GM03348 (cell line): ENCODE measurements at places on chromosomes 2 and 18.

- DNase-seq: no peak
Observed at GRCh38 chr2:122863532-122863931, 1108.1 kb downstream of the TSN start.

GRCh38 chr2:31227711-31228125, 6.2 kb upstream of the EHD3 start:
- no peak for DNase-seq

DNA sequence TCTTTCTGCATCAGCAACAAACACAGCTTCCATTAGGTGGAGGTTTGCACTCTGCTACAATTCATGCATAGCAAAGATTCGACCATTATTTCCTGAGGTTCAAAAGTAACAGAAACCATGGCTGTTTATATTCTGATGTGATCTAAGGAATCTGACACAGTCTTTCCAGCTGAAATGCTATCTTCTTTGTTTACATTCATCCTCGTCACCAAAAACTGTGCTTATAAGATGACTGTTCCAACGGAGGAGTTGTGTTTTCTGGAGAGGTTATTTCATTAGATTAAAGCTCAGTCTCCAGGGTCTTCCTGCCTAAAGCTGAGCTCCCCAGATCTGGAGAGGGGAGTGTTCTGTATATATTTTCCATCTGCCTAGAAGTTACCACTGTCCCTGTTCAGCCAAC, 45.1 kb upstream of the LYPD6B start:
- DNase-seq: no peak

DNA sequence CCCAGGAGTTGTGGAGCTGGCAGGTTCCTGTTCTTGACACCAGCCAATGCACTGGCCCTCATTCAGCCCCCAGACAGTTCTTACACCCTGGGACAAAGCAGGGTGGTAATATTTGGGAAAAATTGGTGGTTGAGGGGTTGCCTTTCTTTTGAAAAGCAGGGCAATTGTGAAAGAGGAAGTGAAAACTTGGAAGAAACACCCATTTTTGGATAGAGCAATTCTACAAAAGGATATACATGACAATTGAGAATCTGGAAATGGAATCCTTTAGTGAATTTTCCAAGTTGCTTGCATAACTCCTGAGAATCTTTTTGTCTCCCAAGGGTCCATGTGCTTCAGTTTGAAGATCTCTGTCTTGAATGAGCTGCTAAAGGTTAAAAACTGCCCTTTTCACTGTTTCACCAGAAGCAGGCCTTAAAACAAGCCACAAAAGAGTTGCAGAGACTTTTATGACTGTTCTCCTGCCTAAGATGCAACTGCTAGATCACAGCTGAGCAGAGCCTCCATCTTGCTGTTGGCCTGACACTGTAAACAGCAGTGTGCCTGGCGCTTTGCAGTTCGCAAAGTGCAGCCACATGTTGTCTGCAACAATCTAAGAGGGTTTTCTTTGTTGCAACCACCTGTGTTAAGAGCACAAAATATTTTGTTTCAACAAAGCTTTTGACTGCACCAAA, 11.8 kb downstream of the COL4A4 start:
- no peak for DNase-seq

DNA sequence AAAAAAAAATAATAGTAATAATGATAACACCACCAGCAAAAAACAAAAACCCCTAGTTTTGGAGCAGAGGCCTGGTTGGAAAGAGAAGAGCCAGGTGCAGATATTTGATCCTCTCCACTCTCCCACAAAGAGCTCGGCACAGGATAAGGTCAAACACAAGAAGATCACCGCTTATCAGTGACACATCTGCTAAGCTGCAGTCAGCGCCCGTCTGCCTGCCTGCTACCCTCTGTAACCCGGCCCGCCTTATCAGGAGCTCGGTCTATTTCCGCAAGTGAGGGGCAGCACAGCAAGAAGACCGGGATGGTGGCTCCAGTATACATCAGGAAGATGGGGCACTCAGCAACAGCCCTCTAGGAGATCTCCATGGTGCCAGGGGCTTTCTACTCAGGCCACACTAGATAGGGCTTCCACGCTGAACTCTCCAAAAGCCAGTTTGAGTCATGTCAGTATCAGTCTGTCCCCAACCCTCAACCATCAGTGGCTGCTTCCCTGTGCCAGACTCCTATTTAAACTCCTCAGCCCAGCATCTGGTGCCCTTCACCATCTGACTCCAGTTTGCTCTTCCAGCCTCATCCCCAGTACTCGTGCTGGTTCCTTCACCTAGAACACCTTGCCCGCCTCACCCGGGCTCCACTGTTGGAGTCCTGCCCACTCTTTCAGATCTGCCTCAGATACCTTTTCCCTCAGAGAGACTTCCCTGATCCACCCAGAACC, 67.3 kb upstream of the PPP1CB start:
- no peak for DNase-seq

- no peak for DNase-seq
Observed at GRCh38 chr2:151904807-151905206, 76.6 kb upstream of the ARL5A start.

DNA sequence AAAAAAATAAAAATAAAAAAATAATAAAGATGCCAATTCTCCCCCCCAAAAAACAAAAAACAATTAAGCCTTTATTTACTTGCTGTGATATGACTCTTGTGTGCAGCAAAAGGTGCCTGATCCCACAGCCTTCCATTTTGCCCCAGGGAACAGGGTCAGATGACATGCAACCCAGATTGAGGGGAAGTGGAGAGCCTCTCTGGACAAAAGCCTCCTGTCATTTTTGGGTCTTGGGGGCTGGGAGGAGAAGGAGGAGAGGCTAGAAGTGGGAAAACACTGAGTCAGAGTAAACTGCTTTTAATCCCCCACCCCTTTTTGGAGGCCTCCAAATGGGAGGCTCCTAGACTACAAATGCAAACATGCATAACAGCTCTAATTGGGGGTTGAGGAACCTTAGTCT, 46.6 kb upstream of the SCG2 start:
- DNase-seq: no peak

DNA sequence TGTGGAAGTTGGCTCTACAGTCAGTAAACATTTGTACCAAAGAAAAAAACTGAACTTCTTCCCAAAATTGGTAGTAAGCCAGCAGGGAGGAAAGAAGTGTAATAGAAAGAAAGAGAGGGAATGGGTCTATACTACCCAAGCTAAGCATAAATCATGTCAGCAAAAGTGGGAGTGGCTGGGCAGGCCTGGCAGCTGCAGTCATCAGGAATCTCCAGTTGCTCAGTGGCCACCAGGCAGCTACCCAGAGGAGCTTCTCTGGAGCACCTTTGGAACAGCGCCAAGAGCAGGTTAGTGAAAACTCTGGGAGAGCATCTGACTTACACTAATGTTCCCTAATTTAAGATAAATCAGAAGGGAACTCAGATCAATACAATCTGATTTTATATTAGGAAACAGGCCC, 14.3 kb downstream of the FRZB start:
- DNase-seq: no peak

- DNase-seq: peak; percentile 91
Observed at GRCh38 chr2:9675415-9676351, 44.9 kb upstream of the YWHAQ start.

DNA sequence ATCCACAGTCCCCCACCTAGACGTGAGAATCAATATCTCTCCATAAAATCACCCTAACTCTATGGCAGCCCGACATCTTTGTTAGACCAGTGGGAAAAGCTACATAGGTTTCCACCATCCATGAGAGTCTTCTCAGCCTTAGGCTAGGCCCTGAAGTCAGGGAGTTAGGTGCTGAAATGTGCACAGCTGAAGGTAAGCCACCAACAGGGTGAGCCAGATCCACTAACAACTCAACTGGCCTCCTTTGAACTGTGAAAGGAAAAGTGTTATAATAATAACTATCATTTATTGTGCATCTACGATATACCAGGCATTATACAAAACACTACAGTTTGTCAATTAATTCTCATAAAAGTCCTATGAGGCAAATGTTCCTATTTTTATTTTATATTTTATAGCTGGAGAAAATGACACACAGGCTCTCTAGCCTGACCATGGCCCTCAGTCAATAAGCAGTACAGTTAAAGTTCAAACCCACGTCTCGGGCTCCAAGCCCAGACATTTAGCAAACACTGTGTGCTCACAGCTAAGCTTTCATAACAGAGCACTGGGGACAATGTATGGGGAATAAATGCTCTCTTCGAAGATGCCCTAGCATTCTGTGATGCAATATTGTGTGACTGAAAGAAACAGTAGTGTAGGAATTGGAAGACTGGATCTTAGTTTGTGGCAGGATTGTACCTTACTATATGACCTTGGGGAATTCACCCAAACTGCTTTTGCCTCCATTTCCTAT, 11.2 kb upstream of the CYP27C1 start:
- peak; percentile 39 for DNase-seq

DNA sequence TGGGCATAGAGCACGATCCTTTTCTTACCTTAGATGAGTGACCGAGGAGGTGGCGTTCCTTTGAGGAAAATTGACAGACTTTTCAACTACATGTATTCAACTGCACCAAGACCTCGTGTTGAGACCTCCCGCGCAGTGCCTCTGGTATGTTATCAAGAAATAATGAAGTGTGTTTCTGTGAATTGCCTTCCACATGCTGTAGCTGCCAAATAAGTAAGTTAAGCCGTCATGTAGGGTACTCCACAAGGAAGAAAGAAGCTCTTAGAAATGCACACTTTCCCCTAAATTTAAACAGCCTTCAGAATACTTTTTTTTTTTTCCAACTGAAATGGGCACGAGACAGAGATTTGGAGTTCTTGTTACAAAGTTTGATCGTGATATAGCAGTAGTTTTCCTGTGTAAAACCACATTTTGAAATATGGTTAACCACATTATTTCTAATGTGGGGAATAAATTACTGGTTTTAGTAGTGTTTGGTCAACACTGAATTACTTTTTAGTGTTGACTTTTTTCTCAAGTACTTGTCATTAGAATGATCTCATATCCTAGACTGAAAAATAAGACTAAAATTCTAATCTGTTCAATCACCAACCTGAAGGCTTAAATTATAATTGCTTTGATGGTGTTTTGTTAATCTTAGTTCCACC, 30.5 kb downstream of the PDK1 start:
- DNase-seq: no peak

GRCh38 chr18:32607816-32608215, 137.1 kb upstream of the GAREM1 start:
- DNase-seq: no peak

DNA sequence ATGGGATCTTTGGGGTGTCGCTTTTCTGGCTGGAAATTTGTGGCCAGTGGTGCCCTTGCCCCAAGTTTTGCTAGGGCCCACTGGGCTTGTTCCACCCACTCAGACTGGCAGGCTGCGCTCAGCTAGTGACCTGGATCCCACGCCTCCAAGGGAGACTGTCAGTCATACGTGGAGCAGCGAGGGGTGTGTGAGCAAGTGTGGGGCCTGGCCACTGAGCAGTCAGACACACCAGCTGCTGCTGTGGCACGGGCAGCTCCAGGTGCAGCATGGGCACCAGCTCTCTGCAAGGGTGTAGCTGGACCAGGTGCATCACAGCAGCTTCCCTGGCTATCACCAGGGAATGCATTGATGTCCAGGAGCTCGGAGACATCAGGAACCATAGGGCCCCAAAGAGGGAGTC, 327.0 kb downstream of the NR4A2 start:
- DNase-seq: no peak
